ENCODE measurements at places on chromosomes 5 and 9.

- no peak for DNase-seq
These were observed 28.5 kb upstream of the PLPPR1 start for GRCh38 chr9:100999906-101000544.

GRCh38 chr9:97905228-97905627 is 17.1 kb downstream of the TRMO start:
- no peak for DNase-seq

DNA sequence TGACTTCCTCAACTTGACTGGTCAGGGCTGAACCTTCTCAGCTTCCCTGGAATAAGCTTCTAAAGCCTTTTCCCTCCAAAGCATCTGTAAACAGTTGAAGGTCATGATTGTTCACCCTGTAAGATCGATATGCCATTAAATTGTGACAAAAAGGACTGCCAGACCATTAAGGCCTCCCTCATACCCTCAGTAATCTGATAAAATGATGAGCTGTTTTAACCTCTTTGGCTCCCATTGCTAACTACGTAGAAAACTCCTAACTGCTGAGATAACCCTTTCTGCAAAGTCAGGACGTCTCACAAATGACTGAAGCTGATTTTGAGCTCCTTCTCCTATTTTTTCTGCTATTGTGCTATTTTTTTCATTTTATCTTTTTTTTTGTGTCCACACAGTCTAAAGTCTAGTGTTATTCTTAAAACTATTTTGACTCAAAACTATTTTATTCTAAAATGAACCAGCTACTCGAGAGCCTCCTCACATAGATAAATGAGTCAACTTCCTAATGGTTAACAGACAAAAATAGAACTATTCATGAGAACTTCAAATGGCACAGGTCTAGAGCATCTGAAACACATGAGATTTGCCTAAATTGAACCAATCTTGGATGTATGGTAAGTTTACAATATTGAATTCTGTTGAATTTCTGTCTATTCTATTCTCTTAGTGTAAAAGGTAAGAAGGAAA is 395.6 kb upstream of the TLE4 start:
- DNase-seq: no peak

- DNase-seq: no peak
These were observed 83.4 kb downstream of the ADRB2 start for GRCh38 chr5:148909766-148910165.

- DNase-seq: no peak
These were observed 567.6 kb upstream of the RGMB start for GRCh38 chr5:98205691-98206461.

DNA sequence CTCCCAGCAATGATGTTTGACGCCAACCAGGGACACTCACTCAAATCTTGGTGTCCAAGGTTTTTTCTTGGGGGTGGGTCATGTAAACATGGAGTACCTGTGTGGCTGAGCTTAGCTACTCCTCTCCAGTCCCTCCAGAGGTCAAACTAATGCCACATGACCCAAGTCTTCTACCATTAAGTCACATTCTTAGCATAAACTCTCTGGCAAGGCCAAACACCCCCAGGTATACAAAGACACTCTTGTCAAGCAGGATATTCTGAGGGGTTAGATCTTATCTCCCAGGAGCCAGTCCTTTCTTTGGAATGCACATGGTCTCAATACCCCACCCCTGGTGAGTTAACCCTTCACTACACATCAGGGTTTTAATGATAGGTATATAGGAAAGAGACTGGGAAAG is 161.4 kb downstream of the PDZD2 start:
- DNase-seq: no peak

GRCh38 chr5:74492230-74492629 is 148.3 kb downstream of the ENC1 start:
- DNase-seq: no peak

Measured in mesothelial cell of epicardium (in vitro differentiated cells).